ENCODE measurements at places on chromosomes 12 and 14.
A peak's percentile ranks its signal among the peaks of the same experiment; 100 is the strongest.

GRCh38 chr12:66082744-66083143, 47.8 kb downstream of the LLPH start:
- no peak for DNase-seq

- no peak for DNase-seq
Measured at GRCh38 chr14:63624203-63624602, 17.5 kb downstream of the WDR89 start.

- peak; percentile 58 for DNase-seq
Measured at GRCh38 chr14:23153851-23154796, 29.3 kb downstream of the SLC7A8 start.

DNA sequence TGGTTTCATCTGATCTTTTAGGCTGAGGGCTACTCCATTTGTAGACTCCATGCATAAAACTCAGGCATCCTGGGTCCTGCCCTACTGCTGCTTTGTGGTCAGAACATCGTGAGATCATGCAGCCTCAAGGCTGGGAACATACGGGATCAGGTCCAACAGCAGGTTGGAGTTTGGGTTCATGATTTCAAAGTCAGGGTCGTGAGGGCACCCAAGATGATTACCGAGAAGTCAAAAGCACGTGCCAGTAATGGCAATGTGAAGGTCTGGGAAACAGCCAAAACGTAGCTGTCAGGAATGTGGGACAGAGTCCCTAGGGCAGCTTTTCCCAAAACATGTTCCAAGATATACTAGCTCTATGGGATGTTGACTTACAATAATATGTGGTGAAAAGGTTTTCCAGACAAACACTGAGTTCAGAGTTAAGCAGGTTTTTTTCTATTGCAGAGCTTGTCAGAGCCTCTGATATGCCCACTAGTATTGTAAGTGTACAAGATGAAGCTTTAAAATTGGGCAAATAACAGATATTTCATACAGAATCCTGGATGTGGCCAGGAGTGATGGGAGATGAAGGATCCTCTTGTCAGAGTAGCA, 130.3 kb upstream of the DNM1L start:
- no peak for DNase-seq

DNA sequence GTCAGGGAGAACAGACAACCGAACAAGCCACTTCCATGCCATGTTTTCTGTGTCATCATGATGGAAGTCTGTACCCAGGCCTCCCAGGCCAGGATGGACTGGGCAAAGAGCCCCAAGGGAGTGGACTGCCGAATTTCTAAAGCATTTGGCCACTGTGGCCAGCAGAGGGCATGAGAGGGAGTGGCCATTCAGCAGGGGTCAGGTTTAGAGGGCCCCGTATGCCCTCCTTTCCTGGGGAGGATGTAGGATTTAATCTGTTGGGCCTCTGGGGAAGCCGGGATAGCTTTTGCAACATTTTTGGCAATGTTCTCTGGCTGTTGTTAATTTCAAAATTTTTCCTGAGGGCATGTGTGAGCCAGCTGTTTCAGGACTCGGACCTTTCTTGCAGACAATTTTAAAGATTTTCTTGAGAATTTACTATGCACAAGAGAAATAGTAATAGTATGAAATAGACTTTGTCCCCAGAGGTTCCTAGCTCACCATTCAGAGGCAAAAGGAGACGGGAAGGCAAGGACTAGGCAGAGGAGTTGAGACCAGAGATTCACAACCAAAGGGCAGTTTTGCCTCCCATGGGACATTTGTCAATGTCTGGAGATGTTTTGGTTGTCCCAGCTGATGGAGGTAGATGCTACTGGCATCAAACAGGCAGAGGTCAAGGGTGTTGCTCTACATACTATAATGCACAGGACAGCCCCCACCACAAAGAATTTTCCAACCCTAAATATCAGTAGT, 18.0 kb downstream of the ACACB start:
- DNase-seq, result no peak

- DNase-seq, result no peak
Measured at GRCh38 chr14:38775986-38776385, 327.0 kb downstream of the SEC23A start.

DNA sequence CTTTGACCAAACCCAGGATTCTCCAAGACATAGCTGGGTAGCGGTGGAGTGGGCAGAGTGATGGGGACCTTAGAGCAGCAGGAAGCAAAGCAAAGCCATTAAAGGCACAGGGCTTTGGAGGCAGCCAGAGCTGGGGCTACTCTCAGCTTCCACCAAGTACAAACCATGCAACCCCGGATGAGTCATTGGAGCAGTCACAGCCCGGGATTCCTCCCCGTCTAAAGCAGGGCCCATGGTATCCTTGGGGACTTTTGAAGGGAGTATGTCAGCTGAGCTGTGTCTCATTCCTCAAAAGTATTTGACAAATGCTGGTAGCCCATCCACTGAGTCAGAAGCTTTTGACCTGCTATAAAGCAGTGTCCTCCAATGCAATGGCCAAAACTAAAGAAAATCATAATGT, 9.7 kb upstream of the IFI27 start:
- peak; percentile 9 for DNase-seq

DNA sequence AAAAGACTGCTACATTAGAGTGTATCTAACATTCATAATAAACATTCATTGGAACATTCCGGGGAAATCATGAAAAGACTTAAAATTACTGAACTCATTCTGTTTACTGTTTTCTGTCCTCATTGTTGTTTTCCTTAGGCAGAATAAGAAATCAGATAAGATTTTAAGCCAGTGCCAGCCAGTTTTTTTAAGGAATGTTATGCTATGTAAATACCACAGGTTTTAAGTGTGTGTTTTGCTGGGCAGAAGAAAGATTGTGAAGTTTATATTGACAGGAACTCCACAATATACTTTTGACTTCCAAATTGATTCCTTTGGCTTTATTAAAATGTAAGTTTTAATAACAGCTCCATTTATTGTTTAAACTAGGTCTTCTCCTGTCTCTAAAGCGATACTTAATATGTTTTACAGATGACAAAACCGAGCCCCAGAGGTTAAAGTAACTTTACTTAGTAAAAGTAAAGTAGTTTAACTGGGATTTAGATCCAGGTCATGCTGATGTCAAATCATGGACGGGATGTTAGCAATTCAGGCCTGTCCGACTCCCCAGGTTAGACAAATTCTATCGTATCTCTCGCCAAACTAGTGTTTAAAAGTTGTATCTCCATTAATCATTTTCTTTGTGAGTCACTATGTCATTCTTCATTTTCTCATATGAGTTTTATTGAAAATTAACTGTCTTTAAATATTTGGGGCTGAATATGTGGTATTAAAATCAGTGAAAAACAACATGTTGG, 1.7 kb downstream of the LARP4 start:
- DNase-seq, result no peak

All from MV-4-11 (cell line).